ENCODE measurements at places on chromosomes 6 and 20.
A peak's percentile ranks its signal among the peaks of the same experiment; 100 is the strongest.

GRCh38 chr20:43925801-43926200 is 11.1 kb downstream of the TOX2 start:
- DNase-seq: no peak

DNA sequence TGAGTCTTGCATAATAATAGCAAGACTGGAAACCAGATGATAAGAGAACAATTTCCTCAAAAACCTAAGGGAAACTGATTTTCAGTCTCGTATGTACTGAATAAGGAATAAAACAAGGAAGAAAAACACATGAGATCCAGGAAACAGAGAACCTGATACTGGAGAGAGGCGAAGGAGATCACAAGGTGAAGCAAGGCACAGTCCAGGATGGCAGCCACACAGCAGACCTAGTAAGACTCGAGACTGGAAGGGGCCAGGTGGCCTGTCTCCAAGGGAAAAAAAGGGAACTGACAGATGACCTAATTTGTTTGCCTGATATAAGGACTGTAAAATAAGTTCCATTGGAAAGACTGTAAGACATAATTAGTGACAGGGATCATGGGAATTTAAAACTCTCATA is 71.1 kb downstream of the TASP1 start:
- no peak for DNase-seq

- DNase-seq: no peak
Observed at GRCh38 chr20:1489764-1490436, 1.3 kb downstream of the SIRPB2 start.

DNA sequence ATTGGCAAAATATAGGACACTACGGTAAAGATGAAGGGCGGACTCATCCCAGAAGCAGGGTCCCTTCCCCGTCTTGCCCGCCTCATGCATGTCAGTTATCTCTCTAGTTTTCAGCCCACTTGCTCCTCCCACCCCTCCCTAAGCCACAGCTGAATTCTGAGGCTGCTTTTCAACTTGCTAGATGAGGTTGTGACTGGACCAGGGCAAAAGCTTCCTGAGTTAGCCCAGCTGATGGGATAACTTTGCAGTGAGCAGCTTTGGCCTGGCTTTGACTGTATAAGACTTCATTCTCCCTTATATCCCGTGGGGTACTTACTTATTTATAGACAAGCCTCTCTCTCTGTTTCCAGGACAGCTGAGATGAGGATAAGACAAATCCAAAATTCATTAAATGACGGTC is 23.2 kb downstream of the GHRH start:
- DNase-seq: no peak

DNA sequence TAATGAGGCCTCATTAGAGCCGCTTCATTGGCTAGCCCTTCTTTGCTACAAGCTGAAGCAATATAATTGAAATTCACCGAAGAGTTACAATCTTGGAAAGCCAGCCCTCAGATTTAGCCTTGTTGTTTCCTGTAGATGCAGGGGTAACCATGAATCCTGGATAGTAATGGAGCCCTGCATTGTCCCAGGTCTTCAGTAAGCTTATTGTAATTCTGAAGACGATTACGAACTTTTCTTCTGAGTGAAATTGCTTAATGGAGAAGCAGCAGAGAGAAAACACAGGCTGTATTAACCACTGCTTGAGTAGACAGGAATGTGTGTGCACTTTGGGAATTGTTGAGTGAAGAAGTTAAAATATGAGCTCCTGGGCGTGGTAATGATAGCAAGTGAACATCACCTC is 26.3 kb upstream of the NAA20 start:
- no peak for DNase-seq

DNA sequence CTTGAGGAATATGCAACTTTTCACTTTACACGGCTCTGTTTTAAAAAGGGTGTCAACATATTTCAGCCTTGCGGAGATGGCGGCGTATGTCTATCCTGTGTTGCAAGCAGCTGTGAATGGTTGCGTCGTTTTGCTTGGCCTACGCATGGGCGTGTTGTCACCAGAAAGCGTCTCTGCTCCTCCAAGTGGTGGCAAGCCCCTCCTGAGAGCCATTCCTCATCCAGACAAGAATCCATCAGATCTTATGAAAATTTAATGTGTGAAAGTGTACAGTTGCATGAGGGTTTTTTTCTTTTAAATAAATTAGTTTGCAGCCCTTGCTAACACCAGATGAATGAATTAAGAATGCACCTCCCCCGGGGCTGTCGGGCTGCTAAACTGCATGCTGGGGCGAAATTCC is 114.4 kb downstream of the PHACTR3 start:
- DNase-seq: no peak

DNA sequence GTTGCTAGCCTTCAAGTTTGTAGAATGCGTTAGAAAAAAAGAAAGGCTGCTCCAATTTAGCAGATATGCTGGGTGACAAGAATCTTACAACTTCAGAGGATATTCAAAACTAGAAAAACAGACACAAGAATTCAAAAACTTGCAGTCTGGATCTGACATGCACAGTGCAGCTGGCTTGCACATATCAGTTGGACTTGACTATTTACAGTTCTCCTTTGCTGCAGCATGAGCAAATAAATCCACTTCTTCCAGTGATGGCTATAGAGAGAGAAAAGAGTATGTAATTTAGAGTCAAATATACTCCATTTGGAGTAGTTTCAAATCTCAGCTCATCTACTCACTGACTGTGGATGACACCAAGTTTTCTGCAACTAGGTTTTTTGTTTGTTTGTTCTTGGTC is 247.0 kb downstream of the RIMS1 start:
- no peak for DNase-seq

GRCh38 chr6:89662659-89663223 is 24.2 kb upstream of the LYRM2 start:
- DNase-seq: no peak

DNA sequence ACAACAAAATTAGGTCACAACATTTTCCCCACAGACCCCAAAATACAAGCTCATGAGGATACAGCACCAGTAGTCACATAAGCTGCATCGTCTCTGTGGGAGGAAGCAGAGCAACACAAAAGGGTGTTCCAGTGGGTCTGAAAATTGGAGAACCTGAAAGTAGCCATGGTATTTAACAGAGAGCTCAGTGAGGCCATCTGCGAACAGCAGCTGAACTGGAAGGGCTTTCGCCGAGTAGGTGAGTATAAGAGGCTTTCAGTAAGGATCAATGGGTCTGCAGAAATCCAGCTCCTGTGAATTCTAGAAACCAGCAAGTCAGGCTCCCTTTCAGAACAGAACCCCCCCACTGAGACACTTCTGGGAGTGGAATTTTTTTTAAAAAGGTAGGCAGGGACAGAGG is 120.0 kb upstream of the RREB1 start:
- no peak for DNase-seq

DNA sequence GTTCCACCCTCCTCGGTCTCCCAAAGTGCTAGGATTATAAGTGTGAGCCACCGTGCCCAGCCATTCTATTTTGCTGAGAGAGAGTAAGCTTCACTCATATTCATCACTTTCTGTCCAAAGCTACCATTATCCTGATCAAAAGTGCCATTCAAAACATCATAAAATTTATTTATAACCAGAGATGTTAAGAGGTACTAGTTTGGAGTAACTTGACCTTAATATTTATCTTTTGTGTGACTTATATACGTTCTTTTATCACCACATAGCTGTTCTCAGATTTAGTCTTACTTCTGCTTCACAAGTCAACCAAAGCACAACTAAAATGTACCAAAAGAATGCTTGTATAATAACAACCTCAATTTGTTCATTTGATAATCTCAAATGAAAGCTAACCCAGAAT is 18.1 kb downstream of the AKIRIN2 start:
- no peak for DNase-seq

DNA sequence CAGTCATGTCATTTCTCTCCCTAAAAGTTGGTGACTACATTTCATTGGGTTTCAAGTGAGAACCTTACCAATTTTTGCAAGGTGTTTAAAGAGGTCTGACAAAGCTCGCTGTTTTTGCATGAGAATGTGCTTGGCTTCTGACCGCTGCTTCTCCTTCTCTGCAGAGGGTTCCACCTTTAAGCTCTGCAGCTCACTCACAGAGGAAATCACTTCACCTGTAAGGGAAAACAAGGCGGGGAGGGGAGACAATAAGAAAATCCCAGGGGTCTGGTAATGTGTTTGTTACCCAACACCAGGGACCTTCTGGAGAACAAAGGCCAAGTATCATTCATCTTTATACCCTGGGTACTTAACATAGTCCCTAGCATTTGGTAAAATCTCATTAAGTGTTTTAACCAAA is 40.0 kb upstream of the LYRM2 start:
- no peak for DNase-seq

DNA sequence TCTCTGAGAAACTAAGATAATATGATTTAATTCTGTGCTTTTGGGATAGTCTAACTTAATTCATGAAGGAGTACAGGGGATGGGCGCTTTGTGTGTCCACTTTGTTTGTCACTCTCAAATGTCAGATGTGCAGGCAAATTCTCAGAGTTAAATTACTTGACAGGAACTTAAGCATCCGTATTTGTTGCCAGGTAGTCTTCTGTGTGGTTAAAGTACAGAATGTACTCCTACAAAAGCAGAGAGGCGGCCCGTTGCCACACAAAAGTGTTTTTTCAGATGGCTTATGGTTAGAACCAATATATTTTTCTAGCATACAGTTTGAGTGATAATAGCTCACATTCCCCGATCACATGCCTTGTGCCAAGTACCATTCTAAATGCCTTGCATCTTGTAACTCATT is 234.4 kb downstream of the LAMA2 start:
- DNase-seq: no peak

DNA sequence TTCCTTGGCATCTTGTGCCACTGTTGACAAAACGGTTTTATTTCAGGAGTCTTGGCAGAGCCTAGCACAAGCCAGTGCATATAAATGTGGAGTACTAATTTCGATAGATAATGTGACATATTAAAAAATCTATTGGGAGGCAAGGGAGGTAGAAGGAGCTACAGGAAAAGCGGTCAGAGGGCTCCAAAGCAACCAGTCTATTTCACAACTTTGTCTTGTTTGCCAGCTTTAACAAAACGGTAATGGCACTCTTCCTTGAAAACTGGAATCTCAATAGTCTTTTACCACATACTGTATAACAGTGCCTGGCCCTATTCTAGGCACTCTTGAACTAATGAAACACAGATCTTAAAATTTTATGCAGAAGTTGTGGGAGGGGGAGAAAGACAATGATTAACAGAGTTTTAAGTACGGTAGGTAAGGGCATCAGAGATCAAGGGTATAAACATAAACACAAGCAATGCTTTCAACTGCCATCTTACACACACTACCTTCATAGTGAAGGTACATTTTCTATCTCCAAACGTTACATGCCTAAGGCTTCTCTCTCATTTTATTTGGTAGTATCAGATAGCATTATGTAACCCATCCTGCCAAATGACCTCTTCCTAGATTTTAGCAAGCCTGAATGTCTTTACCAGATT is 33.5 kb upstream of the SYNCRIP start:
- DNase-seq: no peak

DNA sequence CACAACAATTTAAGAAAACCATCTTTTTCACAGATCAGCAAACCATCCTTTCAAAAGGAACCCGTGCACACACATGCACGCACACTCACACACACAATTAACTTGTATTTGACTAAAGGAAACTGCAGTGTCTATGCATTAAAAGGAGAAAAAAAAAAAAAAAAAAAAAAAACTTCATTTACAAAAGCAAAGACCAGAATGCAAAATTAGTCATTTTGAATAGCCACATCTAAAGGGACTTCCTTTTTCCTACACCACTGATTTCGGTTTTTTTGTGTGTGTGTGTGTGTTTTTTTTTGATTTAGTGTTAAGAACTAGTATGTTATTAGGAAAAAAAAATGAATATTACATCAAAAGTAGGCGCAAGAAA is 6.3 kb downstream of the ZMYND8 start:
- DNase-seq: no peak

DNA sequence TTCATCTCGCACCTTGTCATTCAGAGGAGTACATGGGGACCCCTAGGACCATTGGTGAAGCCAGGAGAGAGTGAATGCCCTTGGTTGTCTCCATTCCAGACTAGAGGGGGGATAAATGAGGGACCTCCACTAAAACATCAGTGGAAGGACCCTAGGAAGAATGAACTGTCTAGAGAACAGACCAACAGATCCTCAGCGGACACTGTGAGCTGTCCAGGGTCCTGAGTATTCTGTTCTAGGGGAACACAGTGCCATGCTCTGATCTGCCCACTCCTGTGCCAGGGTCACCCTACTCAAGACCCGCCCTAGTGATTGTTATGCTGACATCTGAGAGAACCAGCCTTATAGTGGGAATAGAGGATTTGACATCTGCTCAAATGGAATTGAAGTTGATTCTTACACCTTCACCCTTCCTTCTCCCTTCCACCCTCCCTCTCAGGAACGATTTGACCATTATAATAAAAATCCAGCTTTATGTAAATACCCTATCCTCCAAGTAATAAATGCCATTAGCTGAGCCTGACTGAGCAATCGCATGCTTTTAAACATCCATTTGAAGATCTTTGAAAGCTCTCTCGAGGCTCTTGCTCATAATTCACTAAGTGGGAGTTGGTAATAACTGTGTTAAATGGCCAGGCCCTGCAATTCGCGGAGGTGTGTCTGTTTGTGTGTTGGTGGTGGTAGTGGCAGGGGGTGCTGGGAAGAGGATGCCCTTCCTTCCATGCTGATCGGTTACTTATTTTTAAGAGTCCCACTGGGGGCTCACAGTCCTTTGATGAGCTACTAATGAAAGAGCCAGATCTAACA is 43.6 kb upstream of the SLC32A1 start:
- DNase-seq: peak; percentile 29

DNA sequence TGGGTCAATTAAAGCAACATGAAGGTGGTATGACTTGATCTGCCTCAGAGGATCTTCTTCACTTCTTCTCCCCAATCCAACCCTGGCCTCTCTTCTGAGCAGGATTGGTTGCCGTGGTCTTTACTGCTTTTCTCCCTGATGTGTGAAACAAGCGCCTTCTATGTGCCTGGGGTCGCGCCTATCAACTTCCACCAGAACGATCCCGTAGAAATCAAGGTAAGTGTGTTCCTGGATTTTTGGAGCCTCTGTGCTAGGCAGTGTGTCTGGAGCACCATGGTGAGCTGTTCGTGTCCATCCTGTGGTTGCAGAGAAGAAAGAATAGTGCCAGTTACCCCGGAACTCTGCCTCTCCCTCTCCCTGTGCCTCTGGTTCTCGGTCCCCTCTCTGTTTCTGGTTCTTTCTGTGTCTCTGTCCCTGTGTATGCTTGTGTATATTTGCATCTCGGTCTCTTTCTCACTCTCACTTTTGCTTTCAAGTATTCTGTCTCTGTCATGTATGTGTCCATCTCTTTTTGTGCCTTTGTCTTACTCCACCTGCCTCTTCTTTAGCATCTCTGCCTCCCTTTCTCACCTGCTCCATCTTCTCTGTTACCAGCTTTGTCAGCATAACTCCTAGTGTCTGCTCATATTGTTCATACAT is 23.5 kb downstream of the TM9SF4 start:
- no peak for DNase-seq

GRCh38 chr20:39146394-39146793 is 184.2 kb downstream of the DHX35 start:
- no peak for DNase-seq

GRCh38 chr6:131838051-131838450 is 30.2 kb downstream of the ENPP1 start:
- no peak for DNase-seq

Data from memory B cell (primary cell).